ENCODE measurements at places on chromosomes 13 and 19.

DNA sequence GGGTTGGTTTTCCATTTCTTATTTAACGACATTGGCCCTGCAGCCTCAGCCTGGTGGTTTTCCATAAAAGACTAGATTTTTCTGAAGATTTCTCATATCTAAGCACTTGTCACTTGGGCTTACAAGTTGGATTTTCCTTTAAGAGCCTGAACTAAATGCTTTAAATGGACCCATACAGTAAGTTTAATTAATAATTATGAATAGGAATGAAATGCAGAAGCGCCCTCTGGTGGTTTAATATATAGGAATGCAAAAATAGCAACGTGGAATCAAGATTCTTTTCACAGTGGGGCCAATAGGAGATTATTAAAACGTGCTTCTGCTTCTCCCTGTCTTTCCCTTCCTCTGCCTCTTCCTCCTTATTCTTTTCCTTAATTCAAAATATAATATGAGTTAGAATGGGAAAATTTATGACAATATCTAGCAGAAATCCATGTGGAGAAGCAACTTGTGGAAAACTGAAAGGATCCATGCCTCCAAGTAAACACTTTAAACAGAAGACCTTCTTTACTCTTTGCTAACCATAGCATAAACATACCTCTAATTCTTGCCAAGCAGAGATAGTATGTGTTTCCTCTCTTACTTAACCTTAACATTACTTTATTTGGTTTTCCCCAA is 324.0 kb downstream of the GPC5 start:
- no peak for DNase-seq

GRCh38 chr19:33532859-33533460 is 11.4 kb upstream of the PEPD start:
- no peak for DNase-seq

DNA sequence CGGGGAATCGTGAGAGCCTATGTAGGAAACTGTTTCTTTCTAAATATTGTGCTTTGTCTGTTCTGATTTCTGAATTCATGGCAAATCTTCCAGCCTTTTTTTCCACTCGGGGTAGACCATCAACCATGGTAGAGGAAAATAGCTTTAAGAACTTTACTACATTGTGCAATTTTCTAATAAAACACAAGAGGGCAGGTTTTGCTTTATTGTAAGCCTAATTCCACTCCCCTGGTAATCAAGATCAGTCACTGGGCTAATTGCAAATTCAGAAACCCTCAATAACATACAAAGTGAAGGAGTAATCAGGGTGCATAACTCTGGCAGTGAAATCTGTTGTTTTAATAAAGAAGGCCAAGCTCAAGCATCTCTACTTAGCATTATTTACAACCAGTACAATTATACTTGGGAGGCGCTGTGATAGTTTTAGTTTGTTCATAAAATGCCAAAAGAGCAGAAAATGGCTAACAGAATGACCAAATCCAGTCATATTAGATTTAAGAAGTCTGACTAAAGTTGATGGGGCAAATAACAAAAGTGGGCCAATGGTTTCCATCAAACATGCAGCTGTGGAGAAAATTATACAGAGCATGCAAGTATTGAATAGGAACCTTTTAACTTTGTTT is 43.8 kb downstream of the DCT start:
- no peak for DNase-seq

- no peak for DNase-seq
These were observed 164.7 kb upstream of the KLF12 start for GRCh38 chr13:74298923-74299322.

DNA sequence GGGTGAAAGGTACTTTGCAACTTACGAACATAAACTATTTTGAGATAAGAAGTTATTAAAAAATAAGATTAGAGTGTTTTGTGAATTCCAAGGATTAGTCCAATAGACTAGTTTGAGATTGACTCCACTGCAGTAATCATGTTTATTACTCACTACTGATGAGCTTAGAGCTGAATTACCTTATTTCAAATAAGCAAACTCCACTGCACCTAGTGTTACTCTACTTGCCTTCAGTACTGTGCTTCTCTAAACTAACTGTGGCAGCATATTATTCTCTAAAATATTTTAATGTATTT is 111.7 kb downstream of the MIPEP start:
- DNase-seq: no peak
